ENCODE measurements at places on chromosomes 7 and 10.

- DNase-seq, result no peak
These were observed 56.2 kb upstream of the ETV1 start for GRCh38 chr7:14045651-14046050.

- DNase-seq, result peak; percentile 61
These were observed 671 bp upstream of the ATAD1 start for GRCh38 chr10:87818505-87819288.

DNA sequence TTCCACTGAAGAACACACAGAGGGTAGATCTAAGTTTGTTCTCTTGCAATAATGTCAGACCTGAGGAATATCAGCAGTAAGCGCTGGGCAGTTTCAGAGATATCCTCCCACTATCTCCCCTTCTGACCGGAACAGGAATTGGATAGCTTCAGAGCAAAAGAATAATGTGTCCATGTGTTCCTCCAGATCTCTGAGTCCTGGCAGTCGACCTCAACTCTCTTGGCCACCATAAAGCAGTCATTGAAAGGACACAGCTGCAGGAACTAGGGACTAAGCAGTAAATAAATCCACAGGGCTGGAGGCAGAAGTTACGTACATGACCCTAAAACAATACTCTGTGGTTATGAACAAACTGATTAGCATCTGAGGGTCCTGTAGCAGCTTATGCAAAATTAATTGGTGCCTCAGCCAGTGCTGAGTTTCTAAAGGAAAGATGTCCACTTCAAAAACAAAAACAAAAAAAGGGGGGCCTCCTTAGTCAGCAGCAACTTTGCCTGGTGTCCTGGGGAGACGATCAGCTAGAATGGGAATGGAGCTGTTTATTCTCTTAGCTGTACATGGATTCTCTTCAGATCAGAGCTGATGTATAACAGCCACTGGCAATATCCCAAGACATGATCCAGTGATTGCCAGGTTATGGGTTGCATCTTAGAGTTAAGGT lies 6.4 kb upstream of the PRTFDC1 start:
- no peak for DNase-seq

DNA sequence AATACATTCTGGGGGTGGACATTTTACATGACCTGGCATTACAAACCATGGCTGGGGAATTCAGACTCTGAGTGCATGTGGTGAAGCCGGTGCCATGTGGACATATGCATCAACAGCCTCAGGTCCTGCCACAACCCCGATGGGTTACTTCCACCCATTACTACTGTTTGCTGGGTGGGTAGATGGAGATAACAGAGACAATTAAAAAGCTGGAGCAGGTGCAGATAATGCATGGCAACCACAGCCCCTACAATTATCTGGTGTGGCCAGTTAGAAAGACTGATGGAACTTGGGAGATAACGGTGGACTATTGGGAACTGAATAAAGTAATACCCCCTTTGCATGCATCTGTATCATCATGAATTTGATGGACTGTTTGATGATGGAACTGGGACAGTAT lies 21.6 kb upstream of the ADAMTS14 start:
- no peak for DNase-seq
